Mesothelial cell of epicardium (in vitro differentiated cells): ENCODE measurements at places on chromosomes 2 and 18.
A peak's percentile ranks its signal among the peaks of the same experiment; 100 is the strongest.

DNA sequence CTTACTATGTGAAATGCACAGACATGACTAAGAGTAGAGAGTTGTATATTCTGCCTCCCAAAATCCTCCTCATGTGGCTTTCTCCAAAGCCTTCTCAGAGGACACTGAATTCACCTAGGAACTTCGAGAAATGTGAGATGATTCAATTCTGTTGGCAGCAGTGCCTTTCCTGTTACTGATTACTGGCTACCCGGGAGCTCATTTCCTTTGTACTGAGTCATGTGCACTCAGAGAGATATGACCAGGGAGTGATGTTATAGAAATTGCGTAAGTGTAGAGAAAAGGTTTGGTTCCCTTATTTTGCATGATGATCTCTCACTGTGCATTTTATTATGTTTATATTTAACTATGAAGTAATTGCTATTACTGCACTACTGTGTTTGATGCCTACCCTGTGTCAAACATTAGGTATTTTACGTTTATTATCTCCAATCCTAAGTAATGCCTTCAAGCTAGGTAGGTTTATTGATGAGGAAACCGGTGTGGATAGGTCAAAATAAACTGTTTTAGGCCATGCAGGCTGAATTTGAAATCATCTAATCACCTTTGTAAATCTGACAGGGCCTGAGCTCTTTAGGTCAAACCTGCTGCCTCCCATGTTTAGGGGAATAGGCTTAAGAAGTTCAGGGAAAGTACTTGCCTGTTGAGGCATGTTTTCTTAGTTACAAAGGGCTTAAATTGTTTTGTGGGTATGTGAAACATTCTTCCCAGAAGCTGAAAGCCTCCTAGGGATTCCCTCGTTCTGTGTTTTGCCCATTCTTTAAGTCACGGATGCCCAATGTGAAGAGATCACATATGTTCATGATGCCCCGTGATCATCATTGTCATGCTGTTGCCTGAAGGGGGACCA lies 86.8 kb downstream of the FMNL2 start:
- H3K27ac ChIP-seq, result peak overlapping the region; percentile 45
- H3K4me3 ChIP-seq, result no peak overlapping the region
- H3K27me3 ChIP-seq, result no peaks in the 10 kb centered on the region

- H3K4me1 ChIP-seq, result peaks cover 10% of the 10 kb centered on the region
- no peak for DNase-seq
- no peaks in the 10 kb centered on the region for H3K27me3 ChIP-seq
- H3K36me3 ChIP-seq, result no peaks in the 10 kb centered on the region
These were observed 19.6 kb upstream of the SERPINB11 start for GRCh38 chr18:63683152-63683551.

GRCh38 chr2:10140841-10141610 lies 18.5 kb downstream of the RRM2 start:
- peaks cover 8% of the 10 kb centered on the region for H3K4me1 ChIP-seq
- no peak for DNase-seq
- H3K27me3 ChIP-seq, result no peaks in the 10 kb centered on the region
- H3K27ac ChIP-seq, result no peak overlapping the region
- H3K36me3 ChIP-seq, result no peaks in the 10 kb centered on the region

- no peaks in the 10 kb centered on the region for H3K27me3 ChIP-seq
- no peak for DNase-seq
- H3K36me3 ChIP-seq, result no peaks in the 10 kb centered on the region
- peaks cover 46% of the 10 kb centered on the region for H3K4me1 ChIP-seq
- H3K27ac ChIP-seq, result peak overlapping the region; percentile 7
These were observed 54.3 kb upstream of the RGPD4 start for GRCh38 chr2:107772353-107772752.

DNA sequence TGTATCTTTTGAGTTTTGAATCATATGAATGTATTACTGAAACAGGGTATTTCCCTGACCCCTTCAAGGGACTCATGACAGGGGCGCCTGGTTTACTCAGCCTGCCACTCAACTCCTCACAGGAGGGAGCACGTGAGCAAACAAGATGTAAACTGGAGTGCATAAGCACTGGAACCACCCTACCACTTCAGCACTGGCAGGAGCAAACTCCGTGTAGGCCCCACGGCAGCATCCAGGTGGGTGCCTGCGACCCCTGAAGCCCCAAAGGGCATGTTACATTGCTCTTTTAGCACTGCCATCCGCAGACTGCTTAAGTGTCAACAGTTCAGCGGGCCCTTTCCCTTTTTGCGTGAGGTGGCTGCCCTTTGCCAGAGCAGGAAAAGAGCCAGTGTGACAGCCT lies 8.2 kb upstream of the DAPL1 start:
- H3K27ac ChIP-seq, result no peak overlapping the region
- DNase-seq, result no peak
- H3K27me3 ChIP-seq, result peaks cover 3% of the 10 kb centered on the region
- no peak overlapping the region for H3K4me3 ChIP-seq
- H3K4me1 ChIP-seq, result no peaks in the 10 kb centered on the region

- peaks cover 13% of the 10 kb centered on the region for H3K36me3 ChIP-seq
- H3K4me3 ChIP-seq, result no peak overlapping the region
- H3K27me3 ChIP-seq, result no peaks in the 10 kb centered on the region
These were observed 124.7 kb downstream of the ZFP36L2 start for GRCh38 chr2:43101751-43102150.

DNA sequence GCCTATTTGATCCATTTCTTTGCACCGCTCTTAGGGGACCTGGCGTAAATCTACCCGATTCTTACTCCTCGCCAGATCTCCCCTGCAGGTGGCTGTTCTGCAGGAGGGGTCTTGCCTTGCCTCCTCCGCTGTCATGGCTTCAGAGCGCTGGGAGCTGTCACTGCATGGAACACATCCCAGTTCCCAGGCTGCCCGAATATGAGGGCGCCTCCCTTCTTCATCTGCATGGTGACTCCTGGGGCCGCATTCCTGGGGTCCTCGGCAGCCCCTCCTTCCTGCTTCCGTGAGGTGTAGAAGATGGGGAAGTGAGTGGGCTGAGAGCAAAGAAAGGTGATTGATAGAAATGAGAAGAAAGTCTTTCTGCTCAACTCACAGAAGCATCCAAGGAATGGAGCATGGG lies 27.3 kb upstream of the COPS8 start:
- H3K4me3 ChIP-seq, result peak overlapping the region; percentile 22
- peak overlapping the region; percentile 51 for H3K27ac ChIP-seq
- DNase-seq, result no peak
- no peaks in the 10 kb centered on the region for H3K36me3 ChIP-seq
- peaks cover 50% of the 10 kb centered on the region for H3K4me1 ChIP-seq

DNA sequence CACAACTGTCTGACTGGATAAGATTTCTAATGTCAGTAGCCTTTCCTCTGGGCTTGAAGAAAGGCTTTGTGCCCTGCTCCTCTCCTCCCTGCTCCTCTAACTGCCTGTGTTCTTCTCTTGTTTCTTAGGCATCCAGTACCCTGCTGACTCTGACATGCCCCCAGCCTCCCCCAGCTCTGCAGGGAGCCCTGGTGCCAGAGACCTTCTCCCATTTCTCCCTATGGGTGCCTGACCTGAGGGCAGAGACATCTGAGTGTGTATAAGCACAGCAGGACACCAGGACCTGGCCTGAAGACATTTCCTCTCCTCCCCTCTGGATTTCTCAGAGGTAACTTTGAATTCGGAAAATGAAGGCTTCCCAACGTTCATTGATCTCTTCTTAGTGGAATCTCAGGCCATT lies 23.6 kb downstream of the RNF144A start:
- DNase-seq, result no peak
- peak overlapping the region; percentile 22 for H3K27ac ChIP-seq
- peaks cover 43% of the 10 kb centered on the region for H3K36me3 ChIP-seq
- H3K27me3 ChIP-seq, result no peaks in the 10 kb centered on the region
- H3K4me3 ChIP-seq, result no peak overlapping the region
